ENCODE measurements at places on chromosomes 3 and 15.

DNA sequence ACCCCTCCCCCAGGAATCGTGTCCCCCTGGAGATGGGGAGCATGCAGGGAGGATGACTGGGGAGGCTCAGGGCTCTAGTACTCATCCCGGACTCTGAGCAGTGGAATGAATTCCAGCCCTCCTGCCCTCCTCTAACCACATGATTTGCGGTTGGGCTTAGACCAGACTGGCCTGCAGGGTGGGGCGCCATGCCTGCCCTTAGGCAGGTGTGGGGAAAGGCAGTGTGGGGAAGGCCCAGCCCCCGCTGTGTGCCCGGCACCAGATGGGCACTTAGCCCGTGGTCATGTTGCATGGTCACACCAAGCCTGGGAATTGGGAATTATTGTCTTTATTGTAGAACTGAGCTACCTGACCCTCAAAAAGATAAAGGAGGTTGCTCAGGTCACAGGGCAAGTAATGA lies 283.8 kb downstream of the TLE3 start:
- no peak for DNase-seq

DNA sequence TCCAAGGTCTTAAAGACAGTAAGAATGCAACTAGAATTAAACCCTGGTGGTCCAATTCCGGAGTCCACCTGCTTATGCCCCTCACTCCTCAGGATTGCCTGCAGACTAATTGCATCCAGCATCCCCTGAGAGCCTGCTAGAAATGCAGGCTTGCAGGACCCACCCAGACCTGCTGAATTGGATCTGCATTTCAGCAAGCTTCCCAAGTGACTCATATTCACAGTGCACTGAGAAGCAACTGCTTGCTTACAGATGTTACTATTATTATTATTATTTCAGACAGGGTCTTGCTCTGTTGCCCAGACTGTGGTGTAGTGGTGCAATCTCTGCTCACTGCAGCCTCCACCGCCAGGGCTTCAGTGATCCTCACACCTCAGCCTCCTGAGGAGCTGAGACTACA lies 83.5 kb upstream of the VGLL4 start:
- DNase-seq, result no peak

DNA sequence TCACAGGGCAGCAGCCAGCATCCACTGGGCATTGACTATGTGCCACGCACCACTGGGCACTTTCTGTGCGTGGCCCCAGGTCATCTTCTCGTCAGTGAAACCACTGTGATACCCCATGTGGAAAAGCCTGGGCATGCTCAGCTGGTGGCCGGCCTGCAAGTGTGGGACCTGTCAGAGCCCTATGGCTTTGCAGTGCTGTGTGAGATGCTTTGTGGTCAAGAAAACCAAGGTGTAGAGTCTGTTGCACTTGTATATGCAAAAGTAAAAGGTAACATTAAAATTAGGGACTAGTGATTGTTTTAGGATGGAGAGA lies 69.5 kb downstream of the PGPEP1L start:
- DNase-seq, result no peak

- peak; percentile 16 for DNase-seq
Observed at GRCh38 chr3:24595796-24596195, 101.1 kb upstream of the THRB start.

DNA sequence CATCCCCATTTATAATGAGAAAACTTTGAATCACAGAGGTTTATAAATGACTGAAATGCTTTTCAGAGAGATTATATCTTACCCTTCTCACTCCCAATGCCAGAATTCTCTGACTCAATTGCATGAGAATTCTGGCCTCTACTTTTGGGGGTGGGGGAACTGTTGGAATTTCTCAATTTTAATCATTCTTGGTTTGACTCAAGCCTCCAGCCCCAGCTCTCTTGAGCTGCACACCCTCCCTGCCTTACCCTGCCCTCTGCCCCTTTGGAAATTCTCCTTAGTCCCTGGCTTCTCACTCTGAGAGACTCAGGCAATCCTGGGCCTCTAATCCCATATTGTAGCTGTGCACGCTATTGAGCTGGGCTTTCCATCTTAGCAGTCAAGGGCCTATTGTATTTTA lies 44.2 kb downstream of the ZNF589 start:
- peak; percentile 11 for DNase-seq

DNA sequence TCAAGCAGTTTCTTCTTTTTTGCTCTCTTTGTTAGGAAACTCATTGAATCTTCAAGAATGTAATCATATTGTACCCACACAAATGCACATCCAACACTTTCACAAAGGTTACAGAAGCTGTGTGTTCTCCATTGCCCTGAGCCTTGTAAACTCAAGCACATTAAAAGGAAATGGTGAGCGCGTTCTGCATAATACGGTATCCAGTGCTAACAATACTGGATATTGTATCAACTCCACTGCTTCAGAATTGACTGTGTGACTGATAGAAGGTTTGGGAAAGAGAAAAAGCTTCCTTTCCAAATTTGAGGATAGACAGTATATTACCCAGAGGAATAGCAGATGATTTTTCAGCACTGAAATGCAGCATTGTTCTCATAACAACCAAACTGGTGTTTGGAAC lies 268.9 kb upstream of the RBMS3 start:
- peak; percentile 26 for DNase-seq

DNA sequence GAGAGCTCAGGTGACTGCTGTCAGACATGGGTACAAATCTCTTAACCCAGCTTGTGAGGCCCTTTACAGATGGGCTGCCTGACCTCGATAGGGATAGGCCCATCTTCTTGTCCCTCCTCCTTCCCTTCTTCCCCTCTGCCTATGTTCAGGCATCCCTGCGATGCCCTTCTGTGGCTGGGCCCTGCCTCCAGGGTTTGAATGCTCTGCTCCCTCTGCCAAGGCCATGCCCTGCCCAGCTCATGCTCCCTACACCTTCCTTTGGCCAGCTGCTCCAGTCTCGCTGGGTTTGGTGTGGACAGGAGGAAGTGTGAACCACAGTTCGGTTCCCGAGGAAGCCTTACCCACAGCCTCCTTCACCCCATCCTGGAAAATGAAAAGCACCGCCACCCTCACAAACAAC lies 4.3 kb downstream of the FYCO1 start:
- DNase-seq, result no peak

GRCh38 chr3:103437883-103438282 lies 1003.1 kb downstream of the ZPLD1 start:
- DNase-seq, result no peak

GRCh38 chr3:127137113-127137512 lies 55.8 kb upstream of the PRR23E start:
- no peak for DNase-seq

GRCh38 chr15:101029971-101030661 lies 111.0 kb downstream of the LRRK1 start:
- no peak for DNase-seq

DNA sequence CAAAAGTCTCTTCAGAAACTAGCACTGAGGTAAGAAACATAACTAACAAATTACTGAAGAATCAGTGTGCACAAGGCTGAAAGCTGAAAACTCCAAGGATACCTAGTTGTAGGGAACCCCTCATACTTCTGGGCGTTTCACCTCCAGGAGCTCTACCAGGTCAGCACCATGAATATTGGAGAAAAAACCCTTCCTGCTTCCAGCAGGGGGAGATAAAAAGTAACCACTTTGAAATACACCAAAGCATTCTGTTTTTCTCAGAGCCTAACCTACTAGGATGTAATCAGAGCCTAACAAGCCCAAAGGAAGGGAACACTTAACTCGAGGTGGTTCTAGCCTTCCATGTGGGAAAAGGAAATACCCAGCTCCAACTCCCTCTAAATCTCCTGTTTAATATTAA lies 175.8 kb upstream of the MME start:
- DNase-seq, result peak; percentile 21

- DNase-seq, result no peak
Observed at GRCh38 chr3:38006031-38006430, 15.4 kb downstream of the VILL start.

DNA sequence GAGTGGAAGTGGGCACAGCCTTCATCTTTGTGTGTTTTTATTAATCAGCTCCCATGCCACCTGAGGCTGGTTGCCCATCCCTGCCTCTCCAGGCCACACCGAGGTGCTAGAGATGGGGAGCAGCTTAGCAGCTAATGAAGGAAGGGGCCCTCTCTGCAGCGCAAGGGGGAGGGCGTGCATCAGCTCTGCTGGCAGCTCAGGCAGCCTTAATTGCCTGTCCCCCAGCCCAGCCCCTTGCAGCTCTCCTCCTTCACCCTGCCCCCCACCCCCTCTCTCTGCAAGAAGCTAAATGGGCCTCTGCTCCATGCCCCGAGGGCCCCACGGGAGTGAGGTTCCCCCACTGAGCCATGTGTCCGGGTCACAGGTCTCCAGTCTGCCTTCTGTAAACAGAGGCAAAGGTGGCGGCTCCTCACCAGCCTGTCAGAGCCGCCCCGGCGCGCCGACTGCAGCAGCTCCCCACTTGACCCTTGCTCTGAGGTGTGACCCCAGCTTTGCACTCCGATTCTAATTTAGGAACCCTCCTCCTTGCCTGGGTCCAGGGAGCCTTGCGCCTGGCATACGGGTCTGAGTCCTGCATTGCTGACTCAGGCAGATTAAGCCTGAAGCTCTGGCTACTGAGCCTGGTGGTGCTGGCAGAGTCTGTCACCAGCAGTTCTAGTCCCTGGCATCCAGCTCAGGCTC lies 27.9 kb upstream of the NTRK3 start:
- DNase-seq, result no peak

GRCh38 chr3:68123231-68123630 lies 468.8 kb upstream of the SUCLG2 start:
- no peak for DNase-seq

- no peak for DNase-seq
Observed at GRCh38 chr15:39672666-39673065, 91.8 kb downstream of the THBS1 start.

GRCh38 chr3:187741403-187742350 lies 3.6 kb downstream of the BCL6 start:
- DNase-seq, result peak; percentile 84

DNA sequence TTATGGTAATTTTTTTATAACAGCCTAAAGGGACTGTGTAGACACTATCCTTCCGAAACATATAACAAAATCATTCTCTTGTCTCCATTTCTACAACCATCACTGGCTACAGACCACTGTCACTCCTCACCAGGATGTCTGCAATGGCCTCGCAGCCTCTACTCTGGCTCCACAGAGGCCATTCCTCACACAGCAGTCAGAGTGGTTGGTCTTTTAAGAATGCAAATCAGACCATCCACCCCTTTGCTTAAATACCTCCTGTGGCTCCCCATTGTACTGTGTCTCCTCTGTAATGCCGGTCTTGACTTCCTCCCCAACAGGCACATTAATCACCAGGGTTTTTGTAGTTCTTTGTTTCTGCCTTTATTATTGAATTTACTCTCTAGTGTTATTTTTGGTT lies 344.8 kb downstream of the ERC2 start:
- DNase-seq, result no peak

GRCh38 chr3:43349716-43350115 lies 63.4 kb downstream of the SNRK start:
- DNase-seq, result peak; percentile 73

GRCh38 chr3:55619046-55619808 lies 132.1 kb upstream of the WNT5A start:
- no peak for DNase-seq

- DNase-seq, result no peak
Observed at GRCh38 chr15:89972085-89972484, 29.0 kb upstream of the ZNF710 start.

GRCh38 chr3:172324611-172325203 lies 123.5 kb downstream of the GHSR start:
- DNase-seq, result no peak

DNA sequence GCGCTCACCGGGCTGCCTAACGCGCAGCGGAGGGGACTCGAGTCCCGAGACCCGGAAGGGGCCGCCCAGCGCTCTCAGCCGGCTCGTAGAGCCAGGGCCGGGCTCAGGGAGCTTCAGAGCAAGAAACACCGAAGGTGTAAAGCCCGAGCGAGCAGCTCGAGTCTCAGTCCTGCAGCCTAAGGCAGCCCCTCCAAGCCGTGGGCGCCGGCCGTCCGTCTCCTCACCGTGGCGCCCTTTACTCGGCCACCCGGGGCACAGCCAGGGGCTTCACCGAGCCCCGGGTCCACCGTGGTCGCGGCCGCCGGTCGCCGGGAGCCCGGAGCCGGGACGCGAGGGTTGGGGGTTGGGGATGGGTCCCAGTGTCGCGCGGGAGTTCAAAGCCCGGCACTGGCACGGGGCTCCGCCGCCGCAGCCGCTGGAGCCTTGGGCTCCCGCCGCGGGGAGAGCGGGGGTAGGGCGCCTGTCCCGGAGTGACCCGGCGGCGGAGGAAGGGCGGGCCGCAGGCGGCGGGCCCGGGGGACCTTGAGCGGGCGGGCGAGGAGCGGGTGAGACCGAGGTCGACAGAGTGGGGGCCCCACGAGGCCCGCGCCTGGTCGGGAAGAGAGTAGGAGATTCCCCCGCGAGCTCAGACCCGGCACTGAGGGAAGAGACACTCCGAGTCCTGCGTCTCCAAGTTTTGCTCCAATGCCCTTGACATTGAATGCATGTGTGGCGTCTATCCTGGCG lies 26.9 kb upstream of the THRB start:
- DNase-seq, result peak; percentile 73

- DNase-seq, result peak; percentile 48
Observed at GRCh38 chr3:138899351-138899991, 47.5 kb downstream of the FOXL2 start.

DNA sequence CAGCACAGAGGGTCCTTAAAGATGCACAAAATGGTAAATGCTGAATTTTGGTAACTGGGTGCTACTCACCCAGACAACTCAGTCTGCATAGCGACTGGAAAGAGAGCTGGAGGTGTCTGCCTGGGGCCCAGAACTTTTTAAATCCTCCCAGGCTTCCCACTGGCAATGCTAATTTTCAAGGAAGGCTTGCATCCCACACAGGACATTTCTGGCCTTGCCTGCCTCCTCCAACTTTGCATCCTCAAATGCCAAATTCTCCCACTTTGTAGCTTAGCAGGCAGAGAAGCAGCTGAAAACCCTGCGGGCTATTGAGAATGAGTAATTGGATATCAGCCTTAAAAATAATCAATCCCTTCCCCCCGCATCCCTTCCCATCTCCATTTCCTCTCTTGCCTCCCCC lies 656.6 kb upstream of the ADAMTS9 start:
- DNase-seq, result no peak

DNA sequence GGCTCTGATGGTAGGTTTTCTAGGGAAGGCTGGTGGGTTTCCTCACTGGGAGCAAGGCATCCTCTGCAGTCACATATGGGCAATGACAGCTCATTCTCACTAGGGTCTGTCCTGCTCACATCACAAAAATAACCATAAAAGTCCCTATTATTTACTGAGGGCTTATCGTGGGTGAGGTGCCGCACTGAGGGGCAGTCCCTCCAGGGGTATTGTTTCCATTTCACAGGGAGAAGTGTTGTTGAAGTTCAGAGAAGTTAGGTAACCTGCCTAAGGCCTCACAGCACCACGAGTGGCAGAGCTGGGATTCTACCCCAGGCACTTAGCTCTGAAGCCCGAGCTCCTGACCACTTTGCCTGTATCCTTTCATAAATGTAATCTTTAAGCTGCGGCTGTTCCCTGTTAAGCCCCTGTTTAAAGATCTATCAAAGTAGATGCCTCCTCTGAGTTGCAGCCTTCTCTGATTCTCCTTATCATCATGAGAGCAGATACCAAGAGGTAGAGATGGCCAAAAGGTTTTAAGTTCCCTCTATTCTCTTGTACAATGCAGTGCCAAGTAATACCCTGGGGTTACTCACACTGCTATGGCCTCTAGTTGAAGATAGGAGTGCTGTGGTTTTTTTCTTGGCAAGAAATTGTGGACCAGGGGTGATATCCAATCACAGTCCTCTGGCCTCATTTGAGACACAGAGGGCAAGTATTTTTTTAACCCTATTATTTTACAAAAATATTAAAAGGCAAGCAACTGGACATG lies 107.0 kb downstream of the RPLP1 start:
- peak; percentile 35 for DNase-seq
